ENCODE measurements at places on chromosomes 11 and 22.

DNA sequence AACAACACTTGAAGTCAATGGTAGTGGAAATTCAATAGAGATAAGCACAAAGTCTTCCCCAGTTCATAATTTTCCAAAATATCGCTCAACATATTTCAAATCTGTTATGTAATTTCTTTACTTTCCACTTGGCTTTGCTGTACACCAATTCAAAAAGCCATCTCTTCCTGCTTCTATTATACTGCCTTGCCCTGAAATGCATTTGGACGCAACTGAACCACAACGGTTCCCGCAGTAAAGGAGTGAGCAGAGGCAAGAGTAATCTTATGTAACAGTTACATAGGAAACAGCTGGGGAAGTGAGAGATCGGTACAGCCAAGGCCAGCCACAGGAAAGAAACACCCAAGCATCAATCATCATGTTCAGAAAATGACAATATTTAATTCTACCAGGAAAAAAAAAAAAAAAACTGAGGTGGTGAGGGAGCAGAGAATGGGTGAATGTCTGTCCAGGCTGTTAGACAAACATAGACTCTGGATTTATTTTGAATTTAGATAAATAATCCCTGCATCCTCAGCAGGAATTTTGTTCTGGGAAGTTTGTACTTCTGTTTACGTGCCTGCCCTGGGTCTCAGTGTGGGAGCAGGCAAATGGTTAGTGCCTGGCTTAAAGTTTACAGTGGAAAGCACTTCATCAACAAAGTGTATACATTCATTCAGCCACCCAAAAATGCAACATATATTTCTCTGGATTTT is 392.2 kb downstream of the ETS1 start:
- no peak for DNase-seq

- DNase-seq, result no peak
These were observed 63.9 kb upstream of the LARGE1 start for GRCh38 chr22:33984211-33984610.

DNA sequence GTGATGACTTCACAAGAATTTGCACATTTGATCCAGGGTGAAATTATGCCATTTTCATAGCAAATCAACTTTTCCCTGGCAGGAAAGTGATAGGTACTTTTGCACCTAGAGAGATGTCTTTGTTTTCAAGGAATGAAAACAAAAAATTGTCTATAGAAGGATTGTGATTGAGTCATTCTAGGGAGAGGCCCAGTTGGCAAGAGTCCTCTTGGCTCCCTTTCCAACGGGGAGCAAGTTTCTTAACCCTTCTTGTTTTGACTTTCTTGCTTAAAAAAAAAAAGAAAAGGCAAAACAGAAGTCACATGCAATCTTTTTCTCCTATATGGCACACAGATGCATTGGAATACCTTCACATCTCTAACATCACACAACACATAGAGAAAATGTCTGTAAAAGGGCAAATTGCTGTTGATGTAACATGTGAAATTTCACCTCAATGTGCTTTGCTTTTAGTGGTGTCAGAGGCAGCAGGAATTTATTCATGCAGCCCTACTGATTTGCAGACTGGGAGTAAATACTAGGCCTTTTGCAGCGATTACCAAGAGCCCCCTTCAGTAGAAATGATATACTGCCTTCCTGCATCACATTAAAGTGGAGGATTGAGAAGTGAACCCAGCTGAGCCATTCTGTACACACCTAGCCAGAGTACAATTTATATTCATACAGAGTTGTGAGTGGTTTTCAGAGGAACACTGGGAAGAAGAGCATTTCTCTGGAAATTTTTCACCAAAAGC is 290.7 kb upstream of the MPPED2 start:
- DNase-seq, result no peak

DNA sequence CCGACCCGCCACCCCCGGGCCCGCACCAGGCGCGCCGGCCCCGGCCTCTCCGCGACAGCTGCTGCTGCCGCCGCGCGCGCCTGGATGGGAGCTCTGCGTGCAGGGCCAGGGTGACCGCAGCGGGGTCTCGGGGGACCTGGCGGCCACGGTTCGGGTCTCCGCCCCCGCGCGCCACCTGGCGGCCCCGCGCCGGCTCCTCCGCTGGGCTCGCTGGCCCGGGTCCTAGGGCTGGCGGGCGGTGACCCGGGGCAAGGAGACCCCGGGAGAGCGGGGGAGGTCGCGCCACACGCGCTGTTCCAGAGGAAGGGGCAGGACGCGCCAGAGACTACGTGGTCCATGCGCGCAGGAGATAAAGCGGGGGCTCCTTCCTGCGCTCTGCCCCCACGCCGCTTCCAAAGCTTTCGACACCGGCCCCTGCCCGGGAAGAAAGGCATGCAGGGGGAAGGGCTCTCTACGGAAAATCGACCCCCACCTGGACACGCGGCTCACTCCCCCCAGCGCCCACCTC is 562 bp downstream of the SHANK2 start:
- no peak for DNase-seq

DNA sequence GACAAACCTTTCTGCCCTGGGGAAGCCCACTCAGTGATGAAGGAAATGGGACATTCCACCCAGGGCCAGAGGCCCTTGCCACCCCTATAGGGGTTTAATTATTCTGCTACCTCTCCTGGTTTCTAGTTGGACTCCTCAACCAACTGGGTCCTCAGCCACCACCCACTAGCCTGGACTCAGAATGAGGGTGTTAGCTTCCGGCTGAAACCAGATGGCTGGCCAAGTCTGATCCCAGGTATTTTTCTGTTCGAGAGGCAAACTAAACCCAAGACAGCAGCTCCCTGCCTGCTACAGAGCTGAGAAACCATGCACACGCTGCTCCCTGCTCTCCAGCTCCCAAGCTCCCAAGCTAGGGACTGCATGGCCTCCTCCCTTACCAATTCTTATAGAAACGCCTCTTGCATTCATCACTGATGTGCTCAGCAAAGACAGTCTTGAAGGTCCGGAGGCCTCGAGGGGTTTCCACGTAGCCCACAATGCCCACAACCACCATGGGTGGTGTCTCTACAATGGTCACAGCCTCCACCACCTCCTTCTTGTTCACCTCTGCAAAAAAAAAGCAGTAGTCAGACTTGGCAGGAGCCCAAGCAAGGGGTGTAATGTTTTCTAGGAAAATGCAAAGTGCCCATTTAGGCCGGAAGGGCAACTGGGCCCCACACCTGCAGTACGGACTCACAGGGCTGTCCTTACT is 2.2 kb downstream of the RPL3 start:
- DNase-seq, result no peak

- DNase-seq, result no peak
These were observed 37.8 kb downstream of the IGHMBP2 start for GRCh38 chr11:68941324-68942094.

DNA sequence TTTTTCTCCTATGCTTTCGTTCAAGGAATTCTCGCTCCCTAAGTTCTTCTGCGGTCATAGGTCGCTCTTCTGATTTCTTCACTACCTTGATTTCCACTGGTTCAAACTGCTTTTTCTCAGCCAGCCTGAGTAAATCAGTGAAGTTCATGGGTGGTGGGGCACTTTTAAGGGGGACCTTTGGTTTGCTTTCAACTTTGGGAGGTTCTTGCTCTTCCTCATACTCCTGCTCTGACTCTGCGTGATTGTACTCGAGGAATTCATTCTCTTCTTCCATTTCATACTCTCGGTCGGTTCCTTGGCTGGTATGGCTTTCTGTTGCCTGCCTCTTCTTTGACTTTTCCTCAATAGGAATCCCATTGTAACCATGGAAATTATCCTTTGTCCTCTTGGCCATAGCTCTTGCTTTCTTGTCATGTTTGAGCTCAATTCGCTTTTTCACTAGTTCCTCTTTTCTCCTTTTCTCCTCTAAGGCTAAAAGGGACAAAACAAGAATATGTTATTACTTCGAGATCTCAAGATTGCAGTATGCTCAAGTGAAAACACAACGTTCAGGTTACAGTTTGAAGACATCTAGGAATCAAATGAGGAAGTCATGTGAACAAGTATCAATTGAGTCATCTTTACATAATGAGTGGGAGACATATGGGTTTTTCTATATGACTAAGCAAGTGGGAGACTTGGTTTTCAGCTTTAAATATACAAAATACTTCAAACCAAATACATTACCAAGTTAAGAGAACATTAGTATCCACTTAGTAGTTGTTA is 16.2 kb downstream of the MISFA start:
- DNase-seq, result no peak

GRCh38 chr11:78654071-78654470 is 79.4 kb upstream of the NARS2 start:
- DNase-seq, result no peak

GRCh38 chr11:65538915-65539743 is 14.2 kb downstream of the SCYL1 start:
- no peak for DNase-seq

All from stimulated activated CD8-positive, alpha-beta memory T cell treated with anti-CD3 and anti-CD28 coated beads, Interleukin-12 subunit alpha, Interleukin-12 subunit beta, amount 100 ng/mL, for 1 hour (primary cell).